Skeletal muscle cell (primary cell): ENCODE measurements at places on chromosomes 1 and 21.

DNA sequence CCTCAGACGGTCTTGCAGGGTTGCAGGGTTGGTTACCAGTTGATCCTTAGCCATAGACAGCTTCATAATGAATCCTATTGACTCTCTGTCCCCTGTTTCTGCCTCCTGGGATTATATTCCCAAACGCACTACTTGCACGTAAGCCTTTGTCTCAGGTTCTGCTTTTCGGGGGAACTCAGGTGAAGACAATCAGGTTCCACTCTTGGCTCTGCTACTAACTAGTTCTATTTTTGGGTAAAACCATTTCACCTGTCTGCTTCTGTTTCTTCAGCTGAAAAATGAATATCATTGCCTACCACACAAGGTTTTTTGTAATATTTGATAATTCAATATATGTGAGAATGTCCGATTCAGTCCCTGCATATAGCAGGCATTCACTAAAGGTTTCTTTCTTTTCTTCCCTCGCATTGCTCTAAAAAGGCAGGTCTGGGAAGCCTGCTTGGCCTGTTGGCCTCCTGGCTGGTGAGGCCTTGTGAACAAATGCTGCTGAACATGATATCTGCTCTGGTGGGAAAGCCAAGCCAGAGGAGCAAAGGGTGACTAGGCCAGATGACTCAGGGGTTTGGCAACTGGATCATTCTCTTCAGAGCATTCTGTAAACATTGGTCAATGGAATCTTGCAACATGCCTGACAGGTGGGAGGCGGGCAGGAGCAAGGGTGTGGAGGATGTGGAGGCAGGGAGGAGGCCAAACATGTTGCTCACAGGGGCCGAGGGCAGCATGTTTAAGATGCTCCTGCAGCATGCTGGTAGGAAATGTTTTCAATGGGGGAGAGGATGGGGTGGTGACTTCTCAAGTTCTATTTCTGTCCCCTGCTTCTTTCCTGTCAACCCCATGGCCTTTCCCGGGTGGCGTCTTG, 23.8 kb downstream of the IER5 start:
- peak; percentile 99 for DNase-seq

GRCh38 chr1:19178734-19179398, 31.2 kb downstream of the UBR4 start:
- no peak for DNase-seq

- peak; percentile 21 for DNase-seq
Measured at GRCh38 chr1:15046487-15047165, 106.9 kb upstream of the TMEM51 start.

DNA sequence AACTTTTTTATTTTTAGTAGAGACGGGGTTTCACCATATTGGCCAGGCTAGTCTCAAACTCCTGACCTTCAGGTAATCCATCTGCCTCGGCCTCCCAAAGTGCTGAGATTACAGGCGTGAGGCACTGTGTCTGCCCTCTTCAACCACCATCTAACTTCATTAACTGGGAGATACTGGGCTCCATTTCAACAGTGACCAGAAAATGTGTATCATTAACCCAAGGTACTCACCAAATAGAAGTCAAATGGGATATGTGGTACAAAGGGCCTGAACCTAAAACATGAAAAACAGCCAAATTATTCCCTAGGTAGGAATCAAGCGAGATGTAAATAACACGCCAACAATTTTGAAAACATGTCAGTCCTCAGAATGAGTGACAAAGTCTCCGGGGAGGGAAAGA, 1.2 kb downstream of the ILF2 start:
- DNase-seq, result no peak

GRCh38 chr1:31010086-31010989, 55.2 kb downstream of the PUM1 start:
- peak; percentile 38 for DNase-seq

DNA sequence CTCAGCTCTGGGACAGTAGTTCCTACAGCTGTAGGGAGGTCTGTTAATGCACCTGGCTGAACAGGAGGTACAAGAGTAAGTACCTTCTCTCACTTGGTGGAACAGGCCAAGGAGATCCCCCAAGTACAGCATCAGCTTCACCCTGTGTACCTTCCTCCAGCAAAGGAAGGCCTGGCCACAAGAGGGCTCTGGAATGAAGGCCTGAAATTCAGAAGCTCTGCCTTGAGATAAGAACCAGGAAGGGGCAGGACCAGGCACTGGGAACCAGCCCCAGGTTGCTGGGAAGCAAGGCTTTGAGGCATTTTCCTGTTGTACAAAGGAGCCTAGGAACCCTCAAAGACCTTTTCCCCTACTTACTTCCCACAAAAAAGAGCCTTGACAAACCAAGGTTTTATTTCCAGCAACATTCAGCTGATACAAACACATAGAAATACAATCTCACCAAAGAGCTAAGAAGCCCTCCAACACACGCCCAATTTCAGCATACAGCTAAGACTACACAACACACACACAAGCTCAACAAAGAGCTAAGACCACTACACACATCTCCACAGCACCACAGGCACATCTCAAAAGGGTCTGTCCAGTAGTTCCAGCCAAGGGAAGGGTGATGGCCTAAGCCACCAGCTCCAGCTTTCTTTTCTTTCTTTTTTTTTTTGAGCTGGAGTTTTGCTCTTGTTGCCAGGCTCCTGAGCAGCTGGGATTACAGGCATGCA, 23.5 kb downstream of the F11R start:
- no peak for DNase-seq

- DNase-seq, result peak; percentile 38
Measured at GRCh38 chr1:224182866-224183590, at the start of gene DEGS1. DEGS1 (plus strand) TSS chr1:224183240; CDS start chr1:224183337, 97 bp downstream.

DNA sequence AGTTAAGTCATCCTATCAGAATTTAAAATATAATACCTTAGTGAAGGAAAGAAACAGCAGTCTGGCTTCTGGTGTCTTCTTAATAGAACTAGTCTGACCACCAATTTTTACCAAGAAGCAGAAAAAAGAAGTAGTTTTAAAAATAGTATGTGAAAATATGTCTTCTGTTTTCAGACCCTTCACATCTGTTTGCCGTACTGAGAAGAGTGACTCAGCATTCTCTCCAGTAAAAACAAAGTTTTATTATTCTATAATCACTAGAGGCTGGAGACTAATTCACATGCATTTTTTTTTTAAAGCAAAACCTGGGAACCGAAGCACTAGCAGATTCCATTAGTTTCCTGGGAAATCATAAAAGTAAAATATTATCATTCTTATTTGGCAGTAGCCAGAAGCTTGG, 163.8 kb downstream of the COL24A1 start:
- peak; percentile 36 for DNase-seq

DNA sequence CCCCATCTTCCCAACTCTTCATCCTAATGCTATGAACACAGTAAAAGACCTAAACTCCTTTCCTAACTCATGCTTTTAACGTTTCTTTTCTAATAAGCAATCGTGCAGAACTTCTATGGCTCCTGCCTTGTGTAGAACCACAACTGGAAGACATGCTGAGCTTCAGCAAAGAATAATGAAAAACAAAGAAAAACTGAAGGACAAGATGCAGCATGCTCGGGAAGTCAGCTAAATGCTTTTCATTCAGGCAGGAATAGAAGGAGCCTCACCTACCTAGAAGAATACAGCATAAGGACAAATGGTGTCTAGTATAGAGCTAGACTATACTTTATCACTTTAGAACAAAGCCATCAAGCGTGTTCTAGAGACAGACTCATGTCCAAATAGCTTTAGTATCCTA, 45.9 kb downstream of the LUZP1 start:
- DNase-seq, result no peak

GRCh38 chr1:223000632-223001031, 142.4 kb downstream of the TLR5 start:
- no peak for DNase-seq

DNA sequence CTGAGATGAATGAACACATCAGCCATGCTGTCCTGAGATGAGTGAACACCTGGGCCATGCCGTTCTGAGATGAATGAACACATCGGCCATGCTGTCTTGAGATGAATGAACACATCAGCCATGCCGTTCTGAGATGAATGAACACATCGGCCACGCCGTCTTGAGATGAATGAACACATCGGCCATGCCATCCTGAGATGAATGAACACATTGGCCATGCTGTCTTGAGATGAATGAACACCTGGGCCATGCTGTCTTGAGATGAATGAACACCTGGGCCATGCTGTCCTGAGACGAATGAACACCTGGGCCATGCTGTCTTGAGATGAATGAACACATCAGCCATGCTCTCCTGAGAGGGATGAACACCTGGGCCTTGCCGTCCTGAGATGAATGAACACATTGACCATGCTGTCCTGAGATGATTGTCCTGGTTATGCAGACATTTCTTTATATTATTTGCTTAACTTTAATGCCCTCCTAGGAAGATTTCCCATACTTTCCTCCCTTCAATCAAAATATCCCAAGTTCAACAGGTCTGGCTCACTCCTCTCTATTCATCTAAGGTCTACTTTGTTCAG, 48.6 kb upstream of the COL6A1 start:
- no peak for DNase-seq

GRCh38 chr1:182126272-182126800, 64.8 kb upstream of the ZNF648 start:
- no peak for DNase-seq

GRCh38 chr1:1619917-1620361, 4.6 kb downstream of the MIB2 start:
- no peak for DNase-seq

- DNase-seq, result no peak
Measured at GRCh38 chr1:89104147-89104546, 21.8 kb downstream of the GBP2 start.

DNA sequence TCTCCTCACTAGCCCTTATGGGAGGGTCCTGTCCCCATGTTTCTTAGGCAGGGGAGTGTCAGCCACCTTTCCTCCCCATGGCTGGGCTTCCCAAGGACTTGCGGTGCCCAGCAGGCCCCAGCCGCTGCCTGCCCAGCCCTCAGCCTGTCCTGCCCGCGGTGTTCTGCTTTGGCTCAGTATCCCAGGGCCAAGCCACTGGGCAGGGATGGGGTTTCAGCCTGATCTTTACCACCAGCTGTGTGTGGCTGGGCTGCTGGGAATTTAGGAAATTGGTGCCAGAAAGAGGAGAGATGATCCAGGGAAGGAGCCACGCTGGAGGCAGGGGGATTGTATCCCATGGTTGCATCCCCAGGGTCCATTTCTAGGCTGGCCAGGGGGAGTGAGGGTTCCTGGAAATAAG, 6.9 kb upstream of the IGFN1 start:
- no peak for DNase-seq

DNA sequence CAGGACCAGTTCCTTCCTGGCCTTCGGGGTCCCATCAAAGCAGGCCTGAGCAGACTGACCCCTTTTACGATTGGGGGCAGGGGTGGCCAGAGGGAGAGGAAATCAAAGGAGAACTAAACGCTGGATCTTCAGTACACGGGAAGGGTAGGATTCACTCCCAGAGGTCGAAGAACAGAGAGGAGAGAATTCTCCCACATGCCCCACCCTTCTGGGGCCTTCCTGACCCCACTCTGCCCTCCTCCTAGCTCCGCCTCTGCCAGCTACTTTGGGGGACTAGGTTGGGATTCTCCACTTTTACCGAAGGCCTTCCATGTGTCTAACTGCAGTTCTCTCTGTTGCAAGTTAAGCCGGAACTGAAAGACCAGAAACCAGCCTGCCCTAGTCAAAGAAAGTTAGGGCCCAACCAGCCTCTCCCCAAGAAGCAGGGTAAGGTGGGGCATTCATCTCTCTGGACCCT, 654 bp upstream of the ARHGEF2 start:
- no peak for DNase-seq

DNA sequence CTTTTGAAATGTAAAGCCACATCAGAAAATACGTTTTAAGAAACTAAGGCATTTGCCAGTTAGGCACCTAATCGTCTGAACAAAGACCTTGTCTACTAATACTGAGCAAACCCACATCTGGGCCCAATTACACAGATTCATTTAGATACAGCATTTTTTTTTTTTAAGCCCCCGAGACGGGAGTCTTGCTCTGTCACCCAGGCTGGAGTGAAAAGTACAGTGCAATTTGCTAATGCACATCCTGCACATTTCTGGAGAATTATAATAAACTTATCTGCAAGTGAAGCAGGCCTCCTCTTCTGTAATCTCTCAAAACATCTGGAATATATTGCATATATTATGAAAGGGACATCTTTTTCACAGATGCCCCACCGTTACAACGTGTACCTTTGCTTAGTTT, 3.3 kb downstream of the RSRP1 start:
- DNase-seq, result no peak

DNA sequence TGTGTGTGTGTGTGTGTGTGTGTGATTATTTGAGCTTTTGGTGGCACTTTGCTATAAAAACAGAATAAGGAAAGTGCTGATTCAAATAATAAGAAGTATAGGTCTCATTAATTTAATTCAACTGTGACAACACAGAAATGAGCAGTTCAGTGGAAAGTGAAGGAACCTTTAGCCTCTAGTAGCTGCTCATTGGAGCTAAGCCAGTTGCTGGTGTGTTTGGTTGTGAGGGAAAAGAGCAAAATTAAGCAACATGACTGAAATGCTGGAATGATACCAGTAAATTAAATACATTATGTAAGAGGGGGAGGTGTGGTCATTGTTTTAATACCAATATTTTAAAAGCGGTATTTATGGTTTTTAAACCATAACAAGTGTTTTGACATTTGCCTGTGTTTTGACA, 55.2 kb downstream of the KIAA0040 start:
- no peak for DNase-seq

- peak; percentile 34 for DNase-seq
Measured at GRCh38 chr1:17059391-17060305, 5.8 kb upstream of the SDHB start.

DNA sequence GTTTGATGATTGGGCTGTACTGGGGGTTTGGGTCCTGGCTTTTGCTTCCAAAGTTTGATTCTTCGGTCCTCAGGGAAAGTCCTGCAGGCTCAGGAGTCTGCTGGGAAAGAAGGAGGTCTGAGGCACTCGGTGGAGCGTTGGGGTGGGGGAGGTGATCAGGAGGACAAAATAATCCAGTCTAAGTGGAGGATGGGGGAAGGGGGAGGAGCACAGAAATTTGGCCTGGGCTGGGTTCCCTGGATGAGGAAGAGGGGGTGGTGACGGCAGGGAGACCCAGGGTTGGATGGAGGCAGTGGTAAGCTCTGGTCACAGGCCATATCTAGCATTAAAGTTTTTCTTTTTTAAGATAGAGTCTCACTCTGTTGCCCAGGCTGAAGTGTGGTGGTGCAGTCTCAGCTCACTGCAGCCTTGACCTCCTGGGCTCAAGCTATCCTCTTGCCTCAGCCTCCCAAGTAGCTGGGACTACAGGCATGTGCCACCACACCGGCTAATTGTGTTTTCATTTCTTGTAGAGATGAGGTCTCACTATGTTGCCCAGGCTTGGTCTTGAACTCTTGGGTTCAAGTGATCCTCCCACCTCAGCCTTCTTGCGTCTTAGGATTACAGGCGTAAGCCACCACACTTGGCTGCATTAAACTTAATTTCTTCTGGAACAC, 6.8 kb downstream of the SH2D2A start:
- no peak for DNase-seq

DNA sequence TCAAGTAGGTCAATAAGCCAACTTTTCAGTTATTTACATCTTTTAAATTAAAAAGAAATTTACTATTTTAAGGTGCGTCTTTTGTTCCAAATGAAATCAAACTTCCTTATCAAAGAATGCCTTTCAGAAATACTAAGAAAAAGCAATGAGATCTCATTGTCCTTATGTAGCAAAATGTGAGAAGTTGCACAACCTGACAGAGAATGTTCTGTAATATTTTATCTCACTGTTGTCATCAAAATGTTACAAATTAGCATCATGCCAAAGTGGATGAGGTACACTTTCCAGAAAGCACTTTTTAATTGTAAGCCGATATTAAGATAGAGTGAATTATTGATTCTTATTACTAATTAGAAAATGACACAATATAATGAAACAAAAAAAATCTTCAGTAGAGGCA, 50.4 kb downstream of the KCNT2 start:
- DNase-seq, result no peak

- DNase-seq, result no peak
Measured at GRCh38 chr1:109158433-109158832, 44.5 kb downstream of the ELAPOR1 start.
